ENCODE measurements at places on chromosomes 3 and 15.

DNA sequence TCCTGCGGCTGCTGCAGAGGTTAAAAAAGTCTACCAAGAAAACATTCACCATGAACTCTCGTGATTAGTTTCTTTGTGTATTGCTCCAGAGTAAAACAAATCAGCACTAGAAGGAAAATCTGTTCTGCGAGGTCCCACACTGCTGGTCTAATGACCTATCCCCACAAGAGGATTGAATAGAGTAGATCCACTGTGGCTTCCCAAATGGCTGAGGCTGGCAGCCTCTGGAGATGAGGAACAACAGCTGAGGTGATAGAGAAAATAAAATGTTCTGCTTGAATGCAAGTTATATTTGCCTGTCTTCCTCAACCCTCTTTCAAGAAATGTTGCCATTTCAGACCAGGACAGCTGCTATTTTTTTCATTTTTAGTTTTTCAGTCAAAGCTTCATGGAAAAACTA is 883.3 kb downstream of the CADM2 start:
- no peak for DNase-seq

DNA sequence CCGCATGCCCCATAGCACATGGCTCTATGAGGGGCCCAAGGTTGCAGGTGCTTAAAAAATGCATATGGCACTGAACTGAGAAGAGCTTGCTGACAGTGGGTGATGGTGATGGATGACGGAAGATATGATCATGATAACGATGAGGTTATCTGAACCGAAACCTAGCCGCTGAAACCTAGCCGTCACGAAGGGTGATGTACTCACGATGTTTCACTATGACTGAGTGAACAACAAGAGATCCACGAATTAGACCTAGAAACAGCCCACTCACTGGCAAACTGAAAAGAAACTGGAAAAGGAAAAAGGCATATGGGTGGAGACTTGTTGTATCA is 57.6 kb upstream of the BCL6 start:
- DNase-seq: no peak

GRCh38 chr15:92645731-92646130 is 9.8 kb downstream of the FAM174B start:
- no peak for DNase-seq

DNA sequence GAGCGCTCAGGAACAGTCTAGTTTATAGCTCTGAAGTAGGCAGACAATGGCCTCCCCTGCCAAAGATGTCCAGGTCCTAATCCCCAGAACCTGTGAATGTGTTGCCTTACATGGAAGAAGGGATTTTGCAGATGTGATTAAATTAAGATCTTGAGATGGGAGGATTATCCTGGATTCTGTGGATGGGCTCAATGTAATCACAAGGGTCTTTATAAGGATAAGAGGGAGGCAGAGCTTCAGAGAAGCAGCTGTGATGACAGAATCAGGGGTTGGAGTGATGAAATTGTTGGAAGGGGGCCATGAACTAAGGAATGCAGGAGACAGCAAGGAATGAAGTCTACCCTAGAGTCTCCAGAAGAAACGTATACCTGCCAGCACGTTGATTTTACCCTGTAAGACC is 14.0 kb upstream of the GK5 start:
- DNase-seq: no peak

GRCh38 chr15:67177752-67178151 is 76.7 kb downstream of the AAGAB start:
- DNase-seq: peak; percentile 74

DNA sequence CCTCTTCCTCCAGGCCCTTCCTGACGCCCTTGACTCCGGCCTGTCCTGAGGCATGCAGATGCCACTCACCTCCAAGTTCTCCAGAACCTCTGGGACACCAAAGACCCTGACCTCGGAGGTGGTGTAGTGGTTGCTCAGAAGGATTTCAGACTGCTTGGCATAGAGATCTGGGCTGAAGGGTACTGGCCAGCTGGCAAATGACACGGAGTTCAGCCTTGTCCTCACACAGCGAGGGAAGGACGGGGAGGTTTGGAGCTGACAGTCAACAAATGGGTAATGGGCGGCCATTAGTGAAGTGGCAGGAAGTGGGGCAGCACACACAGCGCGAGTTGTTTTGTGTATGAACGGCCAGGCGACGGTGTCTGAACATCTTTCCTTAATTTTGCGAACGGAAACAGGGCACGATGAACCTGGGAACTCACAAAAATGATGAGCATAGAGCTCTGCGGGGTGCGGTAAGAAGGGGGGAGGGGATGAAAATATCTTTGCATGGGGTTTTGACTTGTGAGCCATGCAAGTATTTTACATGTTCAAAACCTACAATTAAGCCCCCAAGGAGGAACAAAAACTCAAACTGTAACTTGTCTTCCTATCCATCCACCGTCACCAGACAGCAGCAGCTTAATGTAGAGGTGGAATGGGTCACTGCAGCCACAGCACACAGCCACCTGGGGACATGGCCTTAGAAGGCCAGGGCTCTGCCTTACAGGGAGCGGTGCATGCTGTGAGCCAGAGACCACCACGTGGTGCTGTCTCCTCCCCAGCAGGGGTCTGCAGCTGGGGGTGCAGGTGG is 43.6 kb upstream of the RPL32 start:
- no peak for DNase-seq

- no peak for DNase-seq
Observed at GRCh38 chr3:77150759-77151158, 110.9 kb downstream of the ROBO2 start.

- DNase-seq: peak; percentile 72
Observed at GRCh38 chr3:160368804-160369203, 30.2 kb downstream of the IFT80 start.

- no peak for DNase-seq
Observed at GRCh38 chr3:183664913-183665381, 29.5 kb downstream of the KLHL24 start.
